Activated CD4-positive, alpha-beta T cell treated with anti-CD3 and anti-CD28 coated beads, Interleukin-2, amount 50 U/mL, for 16 hours (primary cell): ENCODE measurements at places on chromosomes 1 and 21.

DNA sequence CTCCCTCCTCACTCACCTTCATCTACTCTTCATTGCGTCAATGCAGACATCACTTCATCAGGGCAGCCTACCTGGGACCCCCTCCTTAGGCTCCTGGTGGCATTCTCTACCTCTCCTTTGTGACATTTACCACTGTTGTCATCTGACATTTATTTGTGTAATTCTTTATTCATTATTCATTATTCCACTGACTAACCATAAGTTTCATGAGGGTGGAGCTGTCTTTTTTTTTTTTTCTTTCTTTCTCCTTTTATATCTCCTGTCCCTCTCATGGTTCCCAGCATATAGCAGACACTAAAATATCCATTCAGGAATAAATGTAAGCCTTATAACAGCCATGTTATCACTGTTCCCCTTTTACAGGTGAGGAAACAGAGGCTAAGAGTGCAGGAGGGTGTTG is 126.8 kb downstream of the KAZN start:
- no peak for DNase-seq

- DNase-seq = peak; percentile 49
Observed at GRCh38 chr1:62439652-62440371, 3.0 kb downstream of the USP1 start.

GRCh38 chr1:177858332-177858821 is 111.5 kb downstream of the SEC16B start:
- no peak for DNase-seq

DNA sequence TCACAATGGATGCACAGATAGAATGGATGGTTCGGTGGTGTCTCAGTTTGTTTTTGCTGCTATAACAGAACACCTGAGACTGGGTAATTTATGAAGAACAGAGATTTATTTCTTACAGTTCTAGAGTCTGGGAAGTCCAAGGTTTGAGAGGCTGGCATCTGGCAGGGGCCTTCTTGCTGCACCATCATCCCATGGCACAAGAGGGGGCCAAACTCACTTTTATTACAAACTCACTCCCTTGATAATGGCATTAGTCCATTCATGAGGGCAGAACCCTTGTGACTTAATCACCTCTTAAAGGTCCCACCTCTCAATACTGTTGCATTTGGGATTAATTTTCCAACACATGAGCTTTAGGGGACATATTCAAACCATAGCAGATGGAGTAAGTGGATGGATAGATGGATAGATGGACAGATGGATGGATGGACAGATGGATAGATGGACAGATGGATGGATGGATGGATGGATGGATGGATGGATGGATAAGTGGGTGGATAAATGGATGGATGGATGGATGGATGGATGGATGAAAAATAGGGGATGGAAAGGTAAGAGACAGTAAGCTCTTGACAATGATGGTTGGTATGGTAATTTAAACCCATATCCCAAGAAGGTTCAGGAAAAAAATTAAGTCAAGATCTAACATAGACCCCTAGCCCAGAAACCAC is 16.5 kb downstream of the CAMK2N1 start:
- DNase-seq = no peak

DNA sequence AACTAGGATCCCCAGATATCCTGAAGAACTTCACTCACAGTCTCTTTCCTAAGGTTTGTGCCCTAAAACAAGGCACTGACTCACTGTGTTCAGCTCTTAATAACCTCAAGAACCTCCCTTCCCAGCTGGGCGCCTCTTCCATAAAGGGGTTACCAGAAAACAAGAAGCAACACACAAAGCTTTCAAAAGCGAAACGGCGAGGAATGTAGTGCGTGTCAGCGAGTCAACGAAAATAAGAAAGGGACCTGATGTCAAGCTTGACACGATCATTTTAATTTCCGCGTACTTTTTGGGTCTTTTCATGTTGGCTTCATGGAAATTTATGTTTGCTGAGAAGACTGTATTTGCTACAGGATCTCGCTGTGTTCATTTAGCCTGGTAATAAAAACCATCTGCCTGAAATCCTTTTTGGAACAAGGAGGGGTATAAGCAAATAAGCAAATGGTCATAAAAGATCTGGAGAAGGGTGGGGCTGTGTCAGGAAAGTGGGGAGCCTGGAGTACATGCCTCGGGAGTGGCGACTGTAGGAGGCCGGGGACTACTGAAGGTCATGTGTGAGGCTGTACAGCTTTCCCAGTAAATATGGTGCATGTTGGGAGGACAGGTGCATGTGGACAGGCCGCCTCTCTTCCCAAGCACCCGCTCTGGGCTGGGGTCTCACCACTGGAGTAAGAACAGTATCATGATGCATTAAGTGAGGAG is 11.4 kb upstream of the CLDN14 start:
- DNase-seq = no peak

DNA sequence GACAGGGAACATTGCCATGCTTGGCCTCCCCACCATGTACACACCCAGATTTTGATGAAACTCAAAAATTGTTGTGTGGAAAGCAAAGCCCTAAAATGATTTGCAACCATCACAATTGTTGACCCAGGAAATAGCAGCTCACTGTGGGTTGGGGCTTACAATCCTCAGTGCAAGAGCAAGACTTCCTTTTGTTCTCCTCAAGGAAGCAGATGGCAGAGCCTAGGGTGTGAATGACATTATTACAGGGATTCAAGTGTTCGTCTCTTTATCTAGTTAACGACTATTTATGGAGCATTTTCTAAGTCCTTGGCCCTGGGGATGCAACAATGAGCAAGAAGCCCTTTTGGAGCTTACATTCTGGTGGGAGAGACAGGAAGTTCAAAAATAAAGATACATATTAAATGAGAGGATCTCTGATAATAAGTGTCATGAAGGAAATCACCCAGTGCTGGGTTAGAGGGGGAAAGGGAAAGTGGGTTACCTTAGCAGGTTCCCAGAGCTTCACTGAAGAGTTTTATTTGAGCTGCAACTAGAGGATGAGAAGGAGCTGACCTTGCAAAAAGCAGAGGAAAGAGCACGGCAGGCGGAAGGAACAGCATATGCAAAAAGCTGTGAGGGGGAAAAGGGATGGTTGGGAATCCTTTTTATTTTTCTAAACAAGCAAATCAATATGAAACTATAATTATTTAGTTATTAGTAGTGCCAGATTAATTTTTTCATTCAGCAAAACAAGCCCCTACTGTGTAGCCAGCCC is 38.5 kb upstream of the ID3 start:
- DNase-seq = no peak

DNA sequence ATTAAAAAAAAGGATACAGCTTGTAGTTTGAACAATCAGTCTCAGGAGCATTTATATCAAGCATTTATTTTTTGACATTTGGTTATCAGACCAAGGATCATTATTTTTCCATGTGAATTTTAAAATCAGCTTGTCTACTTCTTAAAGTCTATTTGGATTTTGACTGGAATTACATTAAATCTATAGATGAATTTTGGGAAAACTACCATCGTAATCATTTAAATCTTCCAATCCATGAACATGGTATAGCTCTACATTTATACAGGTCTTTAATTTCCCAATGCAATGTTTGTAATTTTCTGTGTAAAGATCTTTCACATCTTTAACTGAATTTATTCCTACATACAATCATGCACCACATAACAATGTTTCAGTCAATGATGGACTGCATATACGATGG is 203.2 kb downstream of the AKT3 start:
- DNase-seq = no peak

DNA sequence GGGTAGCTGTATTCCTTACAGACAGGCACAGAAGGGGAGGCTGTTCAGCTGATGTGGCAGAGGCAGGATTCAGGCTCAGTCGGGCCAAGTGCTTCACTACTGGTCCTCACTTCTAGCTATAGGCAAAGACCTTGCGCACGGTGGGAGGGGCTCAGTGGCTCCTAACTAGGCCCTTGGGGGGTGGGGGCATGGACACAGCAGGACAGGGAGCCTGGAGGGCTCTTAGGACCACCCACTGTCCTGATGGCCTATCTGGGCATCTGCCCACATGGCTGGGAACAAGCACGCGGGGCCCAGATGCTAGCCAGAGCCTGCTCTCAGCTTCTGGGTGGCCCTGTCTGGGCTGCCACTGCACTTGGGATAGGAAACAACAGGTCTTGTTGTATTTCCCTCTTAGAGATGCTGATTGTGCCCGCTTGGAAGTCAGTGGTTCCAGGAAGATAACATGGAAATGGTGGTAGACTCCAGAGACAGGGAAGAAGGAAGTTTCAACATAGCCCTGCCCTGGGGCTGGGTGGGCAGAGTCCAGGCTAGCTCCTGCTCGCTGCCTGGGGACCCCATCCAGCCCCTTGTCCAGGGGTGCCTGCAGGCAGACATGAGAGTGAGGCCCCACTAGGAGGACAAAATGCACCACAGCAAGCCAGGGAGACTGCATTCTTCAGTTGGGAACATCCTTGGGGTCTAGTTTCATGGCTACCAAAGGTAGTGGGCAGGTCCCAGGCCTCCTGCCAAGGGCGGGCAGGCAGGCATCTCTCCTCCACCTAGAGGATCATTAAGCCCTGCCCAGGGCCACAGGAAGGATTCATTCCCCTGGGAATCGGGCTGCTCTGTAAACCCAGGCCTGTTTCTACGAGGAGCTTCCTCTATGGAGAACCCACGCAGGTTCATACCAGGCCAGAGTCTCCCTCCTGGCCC is 102.5 kb downstream of the BCAR3 start:
- no peak for DNase-seq

DNA sequence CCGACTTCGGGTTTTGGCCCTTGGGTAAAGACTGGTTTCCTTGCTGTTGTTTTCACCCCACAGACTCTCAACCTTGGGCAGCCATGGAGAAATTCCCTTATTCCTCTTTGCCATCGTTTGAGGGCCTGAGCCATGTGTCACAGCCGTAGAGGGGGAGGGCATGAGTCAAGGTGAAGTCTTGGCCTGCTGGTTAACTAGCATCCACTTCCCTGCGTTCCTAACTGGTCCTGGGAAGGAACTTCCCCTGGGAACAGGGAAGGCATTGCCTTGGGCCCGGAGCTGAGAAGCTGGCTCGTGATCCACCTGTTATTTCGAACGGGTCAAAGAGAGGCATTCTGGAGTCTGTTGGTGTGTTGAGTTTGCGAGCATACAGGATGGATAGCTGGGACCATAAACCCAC is 464.9 kb downstream of the CAMTA1 start:
- no peak for DNase-seq

DNA sequence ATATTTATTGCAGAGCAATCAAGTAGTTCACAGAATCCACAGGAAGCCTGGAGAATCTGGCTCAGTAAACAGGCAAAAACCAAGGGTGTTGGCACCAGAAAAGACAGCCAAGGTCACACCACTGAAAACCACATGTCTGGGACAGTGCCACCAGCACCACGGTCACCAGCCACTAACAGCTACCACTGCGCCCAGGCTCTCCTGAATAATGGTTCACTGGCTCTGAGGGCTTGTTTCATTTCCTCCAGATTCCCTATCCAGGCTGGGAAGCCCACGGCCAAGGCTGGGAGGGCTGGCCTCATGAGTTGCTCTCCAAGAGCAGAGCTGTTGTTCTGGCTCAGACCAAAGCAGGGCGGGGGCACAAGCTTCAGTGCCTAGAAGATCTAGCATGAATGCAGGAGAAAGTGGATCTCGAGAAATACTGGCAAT is 54.5 kb upstream of the PTGFRN start:
- DNase-seq = no peak

- DNase-seq = no peak
Observed at GRCh38 chr1:2805801-2806430, 4.4 kb upstream of the TTC34 start.

- DNase-seq = no peak
Observed at GRCh38 chr21:42047821-42048613, 23.1 kb upstream of the UMODL1 start.

GRCh38 chr1:99811075-99811474 is 39.1 kb upstream of the AGL start:
- no peak for DNase-seq
